Lower leg skin (tissue), 4 donors: ENCODE measurements at places on chromosomes 11 and 22. TPM values are rescaled to one million over a fixed set of nuclear protein-coding genes. Genes with fewer than 3 reads are reported as not detected.
A peak's percentile ranks its signal among the peaks of the same experiment; 100 is the strongest.

FAM227A gene
- 1.9 TPM for total RNA-seq

DNA sequence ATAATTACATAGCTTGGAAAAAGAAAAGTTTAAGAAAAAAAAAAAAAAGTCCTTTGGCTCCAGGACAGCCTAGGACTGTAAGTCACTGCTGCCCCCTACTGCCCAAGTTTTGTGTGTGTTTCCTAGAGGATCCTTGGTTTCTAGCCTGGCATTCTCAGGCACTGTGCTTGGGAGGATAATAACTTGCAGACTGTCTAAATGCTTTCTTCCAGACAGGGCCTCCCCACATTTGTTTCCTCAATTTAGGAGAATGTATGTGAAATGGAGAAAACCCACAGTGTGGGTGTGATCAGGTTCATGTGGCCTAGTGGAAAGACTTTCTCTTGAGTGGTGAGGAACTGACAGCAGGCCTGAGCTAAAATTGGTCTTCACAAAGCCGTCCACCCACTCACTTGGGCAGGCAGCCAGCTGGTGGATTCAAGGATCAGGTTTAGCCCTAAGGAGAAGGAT is 191.0 kb downstream of the NAV2 start:
- DNase-seq = peak; percentile 92

OR56A1 gene
- total RNA-seq = 0.10 TPM

DNA sequence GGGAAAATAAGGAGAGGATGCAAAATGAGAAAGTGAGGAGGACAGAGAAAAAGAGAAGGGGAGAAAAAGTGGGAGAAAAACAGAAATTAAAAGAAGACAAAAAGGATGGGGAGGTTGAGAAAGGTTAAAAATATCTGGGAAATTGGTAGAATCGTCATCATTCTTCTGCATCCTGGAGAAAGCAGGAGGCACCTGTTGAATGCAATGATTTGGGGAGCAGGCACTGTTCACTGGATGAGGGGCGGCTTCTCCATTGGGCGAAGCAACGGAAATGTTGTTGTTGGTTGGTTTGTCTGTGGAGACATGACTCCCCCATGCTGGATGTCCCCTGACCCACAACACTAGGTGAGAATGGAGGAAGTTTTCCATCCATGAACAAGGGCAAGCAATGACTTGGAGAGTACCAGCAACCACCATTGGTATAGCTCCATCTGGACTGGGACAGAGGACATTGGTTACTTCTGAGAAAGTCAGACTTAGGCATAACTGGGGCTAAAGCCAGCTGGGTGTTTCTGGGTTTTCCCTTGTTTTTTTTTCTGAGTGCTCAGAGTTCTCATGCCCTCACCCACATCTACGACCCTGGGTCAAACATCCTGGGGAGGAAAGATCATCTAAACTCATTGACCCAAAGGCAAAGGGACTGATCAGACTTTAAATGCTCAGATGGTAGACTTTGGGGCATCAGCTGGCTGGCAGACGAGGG is 11.9 kb upstream of the CD44 start:
- DNase-seq = no peak

INSC gene
- total RNA-seq = 0.27 TPM

GRCh38 chr11:121463689-121464335 is 11.0 kb upstream of the SORL1-AS1 start:
- no peak for DNase-seq

DNA sequence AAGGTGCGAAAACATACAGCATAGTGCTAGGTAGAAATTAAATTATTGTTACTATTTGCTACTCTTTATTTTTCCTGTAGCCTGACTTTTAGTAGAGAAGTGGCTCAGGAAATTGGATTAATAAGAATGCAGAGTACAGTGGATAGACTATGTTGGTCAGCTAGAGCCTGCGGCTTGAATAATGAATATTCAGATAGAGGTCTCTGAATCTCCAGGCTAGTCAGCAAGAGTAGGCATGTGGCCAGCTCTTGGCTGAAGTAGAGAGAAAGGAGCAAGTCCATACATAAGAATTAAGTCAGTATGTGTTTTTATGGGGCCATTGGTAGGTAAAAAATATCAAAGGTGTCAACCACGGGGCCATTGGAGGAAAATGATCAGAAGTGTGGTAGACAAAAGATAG is 413.5 kb downstream of the NELL1 start:
- DNase-seq = no peak

DNA sequence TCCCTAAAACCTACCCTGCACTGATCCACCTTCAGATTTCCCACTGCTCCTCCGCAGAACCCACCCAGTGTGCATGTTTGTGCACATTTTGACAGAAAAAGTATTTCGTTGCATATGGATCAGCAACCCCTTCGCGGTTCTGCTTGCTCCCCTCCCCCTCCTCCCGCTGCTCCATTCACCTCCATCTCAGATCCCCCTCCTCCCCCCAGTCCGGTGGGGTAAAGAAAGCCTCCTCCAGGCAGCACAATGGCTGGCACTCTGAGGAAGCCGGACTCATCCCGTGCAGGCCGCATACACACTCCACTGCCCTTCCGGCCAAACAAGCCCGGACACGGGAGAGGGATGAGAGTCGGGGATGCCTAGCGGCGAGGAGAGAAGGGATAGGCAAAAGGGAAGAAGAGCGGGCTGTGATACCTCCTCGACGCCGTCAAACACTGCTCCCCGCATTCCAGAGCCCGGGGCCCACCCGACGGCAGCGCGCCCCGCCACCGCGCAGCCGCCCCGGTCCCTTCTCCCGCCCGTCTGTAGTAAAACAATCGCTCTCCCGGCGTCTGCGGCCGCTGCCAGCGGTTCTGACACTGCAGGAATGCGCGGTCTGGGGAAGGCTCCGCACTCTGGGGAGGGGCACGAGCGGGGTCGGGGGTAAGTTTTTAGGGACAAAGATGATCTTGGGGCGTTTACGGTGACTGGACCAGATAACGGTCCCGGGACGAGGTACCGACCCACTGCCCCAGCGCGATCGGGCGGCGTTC is 915 bp downstream of the FEZ1 start:
- no peak for DNase-seq

HEPHL1 gene
- total RNA-seq = 0.04 TPM

BCO2 gene
- total RNA-seq = 3.3 TPM

GRCh38 chr11:2269601-2270321 is 627 bp downstream of the ASCL2 start:
- DNase-seq = peak; percentile 25

DNA sequence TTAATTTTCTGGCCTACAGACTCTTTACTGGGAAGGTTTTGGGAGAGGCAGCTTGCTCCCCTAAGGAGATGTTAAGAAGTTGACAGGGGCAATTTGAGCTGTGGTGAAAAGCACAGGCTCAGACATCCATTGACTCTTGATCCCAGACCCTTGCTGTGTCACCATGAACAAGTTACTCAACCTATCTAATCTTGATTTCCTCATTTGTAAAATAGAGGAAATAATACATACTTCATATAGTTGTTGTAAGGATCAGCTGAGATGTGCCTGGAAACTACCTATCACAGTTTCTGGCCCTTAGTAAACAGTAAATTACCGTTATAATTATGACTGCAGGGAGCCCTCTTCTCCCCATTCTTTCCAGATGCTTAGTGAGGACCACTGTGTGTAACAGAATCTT is 16.6 kb upstream of the SCGB1D4 start:
- no peak for DNase-seq

FZD4 gene
- 13.0 TPM for total RNA-seq

- no peak for DNase-seq
Measured at GRCh38 chr11:45396394-45396793, 110.3 kb upstream of the SYT13 start.

GRCh38 chr11:118886681-118887111 is 3.0 kb downstream of the CXCR5 start:
- DNase-seq = no peak

DNA sequence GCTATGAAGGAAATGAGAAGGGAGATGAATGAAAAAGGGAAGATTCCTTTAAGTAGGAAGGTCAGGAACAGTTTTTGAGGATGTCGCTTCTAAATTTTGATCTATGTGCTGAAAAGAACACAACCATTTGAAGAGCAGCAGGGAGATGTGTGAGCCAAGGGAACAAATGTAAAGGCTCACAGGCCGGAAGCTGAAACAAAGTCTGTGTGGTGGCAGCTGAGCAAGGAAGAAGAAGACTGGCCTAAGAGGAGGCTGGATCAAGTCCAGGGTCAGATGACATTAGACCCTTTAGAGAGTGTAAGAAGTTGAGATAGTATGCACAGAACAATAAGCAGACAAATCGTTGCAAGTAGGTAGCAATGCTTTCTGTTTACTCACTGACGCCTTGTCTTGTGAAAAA is 1631.4 kb upstream of the TENM4 start:
- no peak for DNase-seq

DNA sequence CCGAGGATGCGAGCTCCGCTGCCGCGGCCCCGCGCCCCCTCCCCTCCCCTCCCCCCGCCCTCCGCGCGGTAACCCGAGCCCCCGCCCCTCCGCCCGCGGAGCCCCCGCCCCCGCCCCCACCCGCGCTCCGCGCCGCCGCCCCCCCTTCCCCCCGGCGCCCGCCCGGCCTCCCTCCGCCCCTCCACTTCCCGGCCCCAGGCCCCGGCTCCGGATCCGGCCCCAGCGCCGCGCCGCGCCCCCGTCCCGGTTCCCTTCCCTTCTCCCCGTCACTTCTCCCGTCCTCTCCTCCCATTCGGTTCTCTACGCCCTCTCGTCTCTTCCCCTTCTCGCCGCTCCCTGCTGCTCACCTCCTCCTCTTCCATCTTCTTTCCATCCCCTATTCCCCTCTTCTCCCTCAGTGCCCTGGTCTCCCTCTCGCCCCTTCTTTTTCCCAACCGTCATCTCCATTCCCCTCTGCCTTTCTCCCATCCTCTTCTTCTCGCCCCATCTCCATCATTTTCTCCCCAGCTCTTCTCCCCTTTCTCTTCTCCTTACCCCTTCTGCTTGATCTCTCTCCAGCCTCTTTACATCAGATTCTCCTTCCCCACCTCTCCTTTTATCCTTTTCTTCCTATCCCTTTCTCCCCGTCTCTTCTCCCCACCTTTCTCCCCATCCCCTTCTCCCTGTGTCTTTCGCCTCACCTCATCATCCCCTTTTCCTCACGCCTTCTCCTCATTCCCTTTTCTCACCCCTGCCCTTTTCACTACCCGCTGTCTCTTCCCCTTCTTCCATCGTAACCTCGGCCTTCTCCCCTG is at the start of gene DCHS1:
Gene DCHS1, minus strand, starts transcription at position 20 of the 794 bp plus-strand sequence. CDS start 14,196 bp downstream, outside the sequence.
- DNase-seq = no peak
